ENCODE measurements at places on chromosomes 4 and X. TPM values are rescaled to one million over a fixed set of nuclear protein-coding genes. Genes with fewer than 3 reads are reported as not detected.

- H3K36me3 ChIP-seq, result no peaks in the 10 kb centered on the region
- no peaks in the 10 kb centered on the region for H3K27me3 ChIP-seq
- peaks cover 13% of the 10 kb centered on the region for H3K4me1 ChIP-seq
- H3K27ac ChIP-seq, result no peak overlapping the region
- H3K4me3 ChIP-seq, result no peak overlapping the region
Observed at GRCh38 chr4:81628489-81628888, 156.8 kb upstream of the RASGEF1B start.

DNA sequence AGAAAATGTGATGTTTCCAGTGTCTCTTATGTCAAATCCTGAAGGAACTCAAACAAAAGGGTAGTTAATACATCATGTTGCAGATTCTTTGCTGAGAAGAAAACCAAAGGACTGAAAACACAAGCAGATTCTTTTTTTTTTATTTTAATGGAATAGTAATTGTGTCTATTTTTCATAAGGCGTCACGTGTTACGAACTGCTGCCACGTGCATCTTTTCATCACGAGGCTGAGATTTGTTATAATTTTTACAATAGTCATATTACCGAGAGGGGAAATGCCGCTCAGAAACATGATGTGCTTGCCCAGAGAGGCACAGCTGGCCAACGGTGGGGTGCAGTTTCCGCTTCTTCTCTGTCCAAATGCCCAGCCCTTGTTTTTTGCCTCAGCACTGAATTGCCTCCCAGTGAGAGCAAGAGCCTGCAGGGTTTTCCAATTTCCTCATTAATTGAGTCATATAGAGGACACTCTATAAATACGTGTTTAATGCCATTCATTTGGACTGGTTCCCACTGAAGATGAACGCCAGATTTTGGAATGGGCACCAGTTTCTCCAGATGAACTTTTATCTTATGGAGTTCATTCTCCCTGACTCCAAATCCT, 225.3 kb downstream of the STK32B start:
- H3K27me3 ChIP-seq, result no peaks in the 10 kb centered on the region

CLOCK gene
- 20.4 TPM for total RNA-seq

SMIM43 gene
- total RNA-seq, result not detected

DNA sequence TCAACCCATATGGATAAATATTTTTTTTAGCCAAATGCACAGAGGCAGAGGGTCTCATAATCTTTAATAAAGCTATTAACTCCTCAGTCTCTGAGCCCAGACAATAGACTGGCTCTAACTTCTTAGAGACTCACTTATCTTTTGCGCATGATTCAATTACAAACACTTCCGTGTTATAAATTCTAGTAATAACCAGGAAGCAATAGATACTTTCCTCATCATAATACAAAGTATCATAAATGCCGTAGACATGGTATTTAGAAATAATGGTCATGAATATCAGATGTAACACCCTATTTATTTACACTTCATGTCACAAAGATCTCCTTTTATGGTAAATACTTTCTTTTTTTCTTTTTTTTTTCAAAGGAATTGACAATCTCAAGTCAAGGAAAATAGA, 4.4 kb upstream of the GIMD1 start:
- H3K4me1 ChIP-seq, result no peaks in the 10 kb centered on the region
- no peak for DNase-seq
- no peaks in the 10 kb centered on the region for H3K36me3 ChIP-seq
- no peaks in the 10 kb centered on the region for H3K27me3 ChIP-seq
- no peak overlapping the region for H3K4me3 ChIP-seq

RPL9 gene
- total RNA-seq, result 963 TPM

DNA sequence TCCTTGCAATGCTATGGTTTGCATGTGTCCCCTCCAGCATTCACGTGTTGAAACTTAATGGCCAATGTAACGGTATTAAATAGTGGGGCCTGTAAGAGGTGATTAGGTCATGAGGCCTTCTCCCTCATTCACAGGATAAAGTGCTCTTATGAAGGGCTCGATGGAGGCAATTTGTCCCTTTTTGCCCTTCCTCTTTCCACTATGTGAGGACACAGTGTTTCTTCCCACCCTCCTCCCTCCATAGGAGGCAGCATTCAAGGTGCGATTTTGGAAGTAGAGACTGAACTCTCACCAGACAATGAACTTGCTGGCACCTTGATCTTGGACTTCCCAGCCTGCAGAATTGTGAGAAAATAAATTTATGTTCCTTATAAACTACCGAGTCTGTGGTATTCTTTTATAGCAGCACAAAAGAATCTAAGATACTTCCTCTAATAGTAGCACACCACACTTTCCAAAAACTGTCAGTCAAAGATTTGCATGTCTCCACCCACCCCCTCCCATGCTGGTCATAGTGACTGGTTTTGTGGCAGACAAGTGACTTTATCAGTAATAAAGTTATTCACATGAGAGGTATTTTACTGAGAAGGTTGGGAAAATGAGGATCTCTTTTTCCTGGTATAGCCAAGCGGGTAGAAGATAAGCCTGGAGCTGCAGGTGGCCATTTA, 113.5 kb upstream of the TTC29 start:
- no peak overlapping the region for H3K4me3 ChIP-seq
- peaks cover 13% of the 10 kb centered on the region for H3K4me1 ChIP-seq
- no peaks in the 10 kb centered on the region for H3K27me3 ChIP-seq
- no peak for DNase-seq
- no peaks in the 10 kb centered on the region for H3K36me3 ChIP-seq

DNA sequence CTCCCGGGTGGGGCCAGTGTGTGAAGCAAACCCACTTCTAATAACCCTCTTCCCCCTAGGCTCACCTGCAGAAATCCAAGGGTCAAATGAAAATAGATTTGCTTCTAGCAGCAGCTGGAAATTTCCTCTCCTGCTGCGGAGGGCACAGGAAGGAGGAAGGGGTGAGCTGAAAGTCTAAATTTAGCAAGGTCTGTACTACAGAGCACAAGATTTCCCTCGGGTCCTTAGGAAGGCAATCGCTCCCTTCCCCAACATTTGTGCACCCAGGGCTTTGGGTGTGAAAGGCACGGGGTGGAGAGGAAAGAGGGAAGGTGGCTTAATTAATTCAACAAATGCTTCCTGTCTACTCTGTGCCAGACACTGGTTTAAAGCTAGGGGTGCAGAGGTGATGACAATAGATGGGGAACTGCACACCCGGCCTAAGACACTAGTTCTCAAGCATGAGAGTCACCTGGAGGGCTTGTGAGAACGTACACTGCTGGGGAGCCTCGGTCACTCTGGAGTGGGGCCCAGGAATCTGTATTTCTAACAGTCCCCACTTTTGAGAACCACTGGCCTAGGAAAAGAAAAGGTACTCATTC, 204.4 kb downstream of the NSUN7 start:
- no peaks in the 10 kb centered on the region for H3K36me3 ChIP-seq
- DNase-seq, result no peak
- no peaks in the 10 kb centered on the region for H3K4me1 ChIP-seq
- no peak overlapping the region for H3K27ac ChIP-seq

CXCL3 gene
- total RNA-seq, result 1.4 TPM

GRCh38 chr4:102390438-102390837, 45.2 kb upstream of the SLC39A8 start:
- no peak overlapping the region for H3K27ac ChIP-seq
- H3K36me3 ChIP-seq, result no peaks in the 10 kb centered on the region
- no peak overlapping the region for H3K4me3 ChIP-seq
- peaks cover 3% of the 10 kb centered on the region for H3K4me1 ChIP-seq

HSFX4 gene
- total RNA-seq, result not detected

DNA sequence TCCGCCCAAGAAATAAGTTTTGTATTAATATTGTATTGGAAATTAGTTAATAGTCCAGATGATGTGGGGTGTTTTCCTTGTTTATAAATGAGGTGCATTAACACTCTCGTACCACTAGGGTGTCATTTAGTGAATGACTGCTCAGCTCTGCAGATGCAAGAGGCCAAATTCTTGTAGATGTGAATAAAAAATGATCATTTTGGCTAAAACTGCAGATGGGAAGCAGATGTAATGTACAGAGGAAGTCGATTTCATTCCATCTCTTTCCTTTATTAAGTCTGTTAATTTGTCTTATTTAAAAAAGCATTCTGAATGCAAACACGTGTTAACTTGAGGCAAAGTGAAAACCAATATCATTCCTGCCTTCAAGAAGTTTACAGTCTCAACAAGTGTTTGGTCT, 108.1 kb downstream of the DHX15 start:
- H3K27me3 ChIP-seq, result no peaks in the 10 kb centered on the region
- H3K4me1 ChIP-seq, result peaks cover 11% of the 10 kb centered on the region
- no peaks in the 10 kb centered on the region for H3K36me3 ChIP-seq

FDCSP gene
- not detected for total RNA-seq

DNA sequence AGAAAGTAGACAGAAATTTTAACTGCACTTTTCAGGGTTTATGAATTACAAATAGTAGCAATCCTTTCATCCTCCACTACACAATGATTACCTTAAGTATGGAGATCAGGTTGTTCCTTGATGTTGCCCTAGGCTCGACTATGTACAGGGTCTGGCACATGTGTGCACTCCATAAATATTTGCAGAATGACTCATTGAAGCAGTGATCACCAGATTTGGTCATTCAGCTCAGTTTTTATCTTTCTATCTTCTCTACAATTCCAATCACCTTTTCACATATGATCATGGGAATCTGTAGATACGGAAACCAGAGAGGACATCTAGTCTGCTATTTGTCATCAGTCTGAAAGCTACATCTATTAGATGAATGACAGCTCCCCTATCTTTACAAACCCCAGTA, 171.7 kb upstream of the HCCS start:
- H3K27me3 ChIP-seq, result no peaks in the 10 kb centered on the region
- no peak overlapping the region for H3K4me3 ChIP-seq
- peak; percentile 12 for DNase-seq
- no peaks in the 10 kb centered on the region for H3K36me3 ChIP-seq
- H3K4me1 ChIP-seq, result no peaks in the 10 kb centered on the region

TRAM1L1 gene
- total RNA-seq, result 3.1 TPM

- no peaks in the 10 kb centered on the region for H3K27me3 ChIP-seq
- no peak for DNase-seq
- no peaks in the 10 kb centered on the region for H3K36me3 ChIP-seq
- no peak overlapping the region for H3K4me3 ChIP-seq
Observed at GRCh38 chrX:147848543-147849443, 62.9 kb upstream of the FMR1 start.

CDS1 gene
- total RNA-seq, result 3.8 TPM

DNA sequence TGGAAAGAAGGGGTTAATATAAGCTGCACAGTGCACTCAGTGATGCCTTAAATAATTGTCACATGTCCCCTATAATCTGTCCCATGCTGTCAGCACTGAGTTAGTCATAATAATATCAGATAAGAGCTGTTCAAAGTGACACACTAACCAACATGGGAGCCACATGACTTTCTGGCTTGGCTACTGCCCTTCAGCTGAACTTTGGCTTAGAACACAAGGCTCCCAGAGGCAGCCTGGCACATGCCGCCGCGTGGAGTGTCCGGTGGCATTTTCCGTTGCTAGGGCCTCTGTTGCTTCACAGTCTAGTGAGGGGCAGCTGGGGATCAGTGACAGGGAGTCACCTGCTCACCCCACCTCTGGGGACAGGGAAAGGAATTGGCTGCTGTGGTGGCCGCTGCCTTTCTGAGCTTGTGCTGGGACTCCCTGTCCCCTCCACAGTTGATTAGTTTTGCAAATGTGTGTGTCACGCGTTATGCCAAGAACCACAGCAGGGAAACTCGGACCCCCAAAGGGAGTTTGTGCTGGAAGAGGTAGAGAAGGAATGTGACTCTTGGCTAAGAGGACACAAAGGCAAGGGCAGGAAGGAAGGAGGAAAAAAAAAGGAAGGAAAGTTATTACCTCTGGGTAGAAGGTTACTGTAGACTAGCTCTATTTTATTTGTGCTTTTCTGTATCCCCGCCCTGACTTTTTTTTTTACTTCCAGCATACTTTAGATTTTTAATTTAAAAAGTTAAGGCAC, 41.1 kb upstream of the PPARGC1A start:
- H3K4me3 ChIP-seq, result no peak overlapping the region
- DNase-seq, result peak; percentile 35
- H3K4me1 ChIP-seq, result peaks cover 12% of the 10 kb centered on the region
- no peaks in the 10 kb centered on the region for H3K27me3 ChIP-seq
- no peaks in the 10 kb centered on the region for H3K36me3 ChIP-seq

CCKAR gene
- not detected for total RNA-seq

GRCh38 chr4:103136671-103137445, 37.2 kb upstream of the BDH2 start:
- H3K4me3 ChIP-seq, result no peak overlapping the region
- DNase-seq, result no peak
- H3K4me1 ChIP-seq, result peaks cover 9% of the 10 kb centered on the region
- peaks cover 19% of the 10 kb centered on the region for H3K36me3 ChIP-seq

- H3K27ac ChIP-seq, result no peak overlapping the region
- no peak for DNase-seq
- H3K27me3 ChIP-seq, result no peaks in the 10 kb centered on the region
- no peaks in the 10 kb centered on the region for H3K36me3 ChIP-seq
- no peak overlapping the region for H3K4me3 ChIP-seq
Observed at GRCh38 chrX:153423652-153424051, 12.4 kb downstream of the ZFP92 start.

DNA sequence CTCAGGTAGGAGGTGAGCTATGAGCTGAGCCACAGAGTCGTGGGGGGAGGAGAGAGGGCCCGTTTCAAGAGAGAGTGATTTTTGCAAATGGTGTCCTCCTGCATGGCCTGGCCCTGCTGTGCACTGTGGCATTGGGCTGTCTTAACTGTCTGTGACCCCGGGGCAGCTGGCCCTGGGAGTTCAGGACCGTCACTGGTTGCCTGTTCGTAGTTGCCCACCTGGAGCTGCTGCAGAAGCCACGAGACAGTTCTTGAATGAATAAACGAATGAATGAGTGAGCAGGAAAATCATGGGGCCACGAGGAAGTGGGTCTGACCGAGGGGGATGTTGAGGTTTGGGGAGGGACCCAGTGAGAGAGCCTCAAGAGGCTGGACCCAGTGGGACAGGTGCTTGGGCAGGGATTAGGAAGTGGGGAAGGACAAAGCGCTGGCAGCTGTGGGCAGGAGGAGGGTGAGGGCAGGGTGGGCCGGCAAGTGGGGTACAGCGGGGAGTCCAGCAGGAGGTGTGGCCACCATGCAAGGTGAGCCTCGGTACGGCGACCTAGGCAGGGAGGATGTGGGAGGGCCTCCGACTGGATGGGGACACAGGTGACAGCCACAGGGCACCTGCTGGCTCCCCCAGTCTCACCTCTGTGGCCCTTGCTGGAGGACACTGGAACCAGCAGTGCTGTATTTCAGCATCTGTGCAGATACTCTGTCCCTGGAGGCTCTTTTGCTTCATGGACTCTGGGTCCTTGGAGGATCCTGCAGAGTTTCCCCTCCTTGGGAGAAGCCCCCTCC, 10.2 kb downstream of the RGS12 start:
- H3K36me3 ChIP-seq, result no peaks in the 10 kb centered on the region
- H3K27me3 ChIP-seq, result no peaks in the 10 kb centered on the region
- no peak for DNase-seq
- H3K4me3 ChIP-seq, result no peak overlapping the region

DNA sequence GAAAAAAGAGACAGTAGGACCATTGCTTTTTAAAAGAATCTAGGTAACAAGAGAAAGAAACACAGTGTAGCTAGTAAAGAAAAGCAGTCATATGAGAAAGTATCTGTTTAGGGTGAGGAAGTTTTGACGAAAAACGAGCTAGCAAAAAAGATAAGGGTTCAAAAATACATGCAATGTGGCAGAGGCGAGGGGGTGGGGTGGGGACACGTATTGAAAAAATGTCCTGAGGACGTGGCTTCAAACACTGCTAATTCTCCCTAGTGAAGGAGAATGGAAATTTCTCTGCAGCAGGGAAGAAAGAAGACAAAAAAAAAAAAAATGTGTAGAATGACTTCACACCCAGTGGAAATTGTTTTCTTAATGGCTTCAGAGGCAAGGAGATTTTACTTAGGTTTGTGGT, 856.4 kb upstream of the INTU start:
- H3K4me3 ChIP-seq, result no peak overlapping the region
- no peak for DNase-seq
- H3K27me3 ChIP-seq, result no peaks in the 10 kb centered on the region
- no peaks in the 10 kb centered on the region for H3K36me3 ChIP-seq
- H3K27ac ChIP-seq, result no peak overlapping the region
